Left ventricle myocardium superior (tissue), 1 donor: ENCODE measurements at places on chromosomes 12 and 14. TPM values are rescaled to one million over a fixed set of nuclear protein-coding genes. Genes with fewer than 3 reads are reported as not detected.

GRCh38 chr12:111269718-111270117 lies 99.2 kb downstream of the PHETA1 start:
- no peak for DNase-seq

- no peak for DNase-seq
Measured at GRCh38 chr12:94318181-94318580, 141.5 kb downstream of the CEP83 start.

The STXBP6 gene
- 43.5 TPM for total RNA-seq

DNA sequence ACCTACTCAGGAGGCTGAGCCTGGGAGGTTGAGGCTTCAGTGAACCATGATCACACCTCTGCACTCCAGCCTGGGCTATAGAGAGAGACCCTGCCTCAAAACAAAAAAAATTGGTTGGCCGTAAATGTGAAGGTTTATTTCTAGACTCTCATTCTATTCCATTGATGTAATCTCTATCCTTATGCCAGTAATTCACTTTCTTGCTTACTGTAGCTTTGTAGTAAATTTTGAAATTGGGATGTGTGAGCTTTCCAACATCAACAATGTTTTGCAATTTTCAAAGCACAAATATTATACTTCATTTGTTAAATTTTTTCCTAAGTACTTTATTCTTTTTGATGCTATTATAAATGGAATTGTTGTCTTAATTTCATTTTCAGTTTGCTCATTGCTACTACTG lies 24.6 kb downstream of the LIN52 start:
- DNase-seq: no peak

GRCh38 chr12:9866860-9867269 lies 2.3 kb downstream of the CLEC2B start:
- no peak for DNase-seq

The TEP1 gene
- 10.5 TPM for total RNA-seq
